ENCODE measurements at places on chromosomes 6 and 20.

DNA sequence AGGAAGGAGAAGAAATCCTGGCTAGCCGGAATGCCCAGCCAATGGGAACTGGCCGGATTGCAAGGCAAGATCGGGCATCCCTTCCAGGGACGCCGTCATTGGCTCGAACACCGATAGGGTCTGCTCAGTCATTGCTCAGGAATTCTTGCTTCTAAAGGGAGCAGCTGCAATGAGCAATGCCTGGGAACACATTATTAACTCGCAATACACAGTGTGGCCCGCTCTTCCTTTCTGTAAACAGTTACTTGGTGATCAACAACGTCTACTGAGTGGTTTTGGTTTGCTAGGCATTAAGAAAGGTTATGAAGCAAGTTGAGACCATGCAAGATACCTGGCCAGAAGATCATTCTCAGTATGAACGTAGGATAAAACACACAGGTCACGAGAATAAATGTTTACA lies 165.4 kb upstream of the CITED2 start:
- ATAC-seq = peak; percentile 87

DNA sequence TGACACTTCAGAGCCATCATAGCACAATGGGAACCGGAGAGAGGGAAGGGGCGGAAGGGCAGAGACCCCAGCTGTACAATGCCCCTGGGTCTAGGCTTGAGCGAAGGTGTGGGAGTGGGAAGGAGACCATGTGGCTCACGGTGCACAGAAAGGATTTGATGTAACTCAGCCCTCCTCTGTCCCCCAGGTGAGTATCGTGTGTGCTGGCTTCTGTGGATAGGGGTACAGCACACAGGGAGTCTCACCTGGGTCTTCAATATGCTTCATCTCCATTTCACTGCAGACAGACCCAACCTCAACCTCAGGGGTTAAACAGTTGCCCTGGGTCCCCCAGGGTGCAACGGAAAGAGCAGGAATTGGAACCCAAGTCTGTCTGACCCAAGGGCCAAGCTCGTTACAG lies 122.2 kb downstream of the CDH26 start:
- ATAC-seq = no peak

- ATAC-seq = no peak
Measured at GRCh38 chr6:82131441-82131840, 116.1 kb downstream of the IBTK start.

DNA sequence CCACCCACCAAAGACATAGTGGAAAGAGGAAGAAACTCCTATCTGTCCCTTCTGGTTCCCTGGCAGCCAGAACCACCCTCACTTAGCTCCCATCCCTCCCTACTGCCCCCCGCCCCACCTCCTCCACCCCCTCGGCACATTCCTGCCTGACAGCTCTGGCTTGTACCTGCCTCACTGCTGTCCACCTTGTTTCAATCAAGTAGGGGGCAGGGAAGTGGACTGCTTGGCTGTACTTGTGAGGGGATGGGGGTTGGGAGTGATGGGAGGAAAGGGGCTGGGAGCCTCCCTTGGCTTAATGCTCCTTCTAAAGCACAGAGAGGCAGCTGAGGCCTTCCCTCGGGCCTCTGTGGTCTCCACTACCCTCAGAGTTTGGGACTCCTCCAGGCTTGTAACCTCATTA lies 22.1 kb upstream of the ZNF76 start:
- no peak for ATAC-seq

DNA sequence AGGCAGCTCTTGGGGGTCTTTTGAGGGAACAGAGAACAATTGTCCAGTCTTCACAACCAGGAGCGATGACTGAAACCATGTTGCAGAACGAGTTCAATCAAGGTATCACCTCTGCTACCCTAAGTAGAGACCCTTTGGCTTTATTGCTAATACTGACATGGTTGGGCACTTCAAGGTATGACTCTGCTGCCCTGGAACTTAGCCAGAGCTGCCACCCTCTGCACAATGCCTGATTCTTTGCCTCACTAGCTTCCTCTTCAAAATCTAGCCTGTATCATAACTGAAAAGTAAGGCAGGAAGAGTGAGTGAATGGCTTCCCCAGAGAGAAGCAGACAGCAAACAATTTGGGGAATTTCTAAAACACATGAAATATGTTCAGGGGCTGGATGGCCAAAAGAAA lies 592.7 kb upstream of the NRSN1 start:
- ATAC-seq = no peak

GRCh38 chr20:23249541-23249940 lies 101.0 kb upstream of the NXT1 start:
- ATAC-seq = no peak

DNA sequence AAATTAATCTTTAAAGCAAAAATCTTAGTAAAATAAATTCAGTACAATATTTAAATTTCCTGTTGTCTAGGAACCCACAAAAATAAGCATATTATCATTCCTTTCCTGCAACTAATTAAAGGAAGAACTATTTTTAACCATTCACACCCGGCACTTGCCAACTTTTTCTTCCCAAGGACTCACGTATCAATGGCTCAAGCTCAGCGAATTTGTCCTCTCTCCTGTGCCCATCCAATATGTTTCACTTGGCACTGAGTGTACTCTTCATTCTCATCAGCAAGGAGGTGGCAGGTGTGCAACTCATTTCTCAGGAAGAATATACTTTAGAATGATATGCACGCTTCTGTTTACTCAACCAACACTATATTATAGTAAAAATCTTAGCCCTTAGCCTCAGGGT lies 419.4 kb downstream of the C6orf118 start:
- no peak for ATAC-seq

- ATAC-seq = no peak
Measured at GRCh38 chr6:50820869-50821264, 2.2 kb downstream of the TFAP2B start.

DNA sequence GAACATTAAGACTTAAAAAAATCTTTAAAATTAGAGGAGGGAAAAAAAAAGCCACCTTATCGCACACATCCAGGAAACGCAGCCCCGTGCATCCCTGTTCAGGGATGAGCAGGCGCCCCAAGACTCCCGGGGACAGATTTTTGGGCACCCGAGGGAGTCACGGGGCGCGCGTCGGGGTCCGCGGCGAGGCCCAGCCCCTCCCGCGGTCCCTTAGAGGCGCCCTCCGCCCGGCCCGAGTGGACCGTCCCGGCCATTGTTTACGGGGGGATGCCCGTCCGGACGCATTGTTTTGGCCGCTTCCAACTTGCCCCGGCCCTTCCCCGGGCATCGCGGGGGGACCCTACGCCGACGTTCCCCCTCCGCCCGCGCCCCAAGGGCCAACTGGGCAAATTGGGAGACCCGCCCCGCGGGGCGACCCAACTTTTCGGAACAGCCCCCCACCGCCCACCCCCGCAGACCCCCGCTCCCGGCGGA lies 610 bp downstream of the ZNF217 start:
- ATAC-seq = no peak

DNA sequence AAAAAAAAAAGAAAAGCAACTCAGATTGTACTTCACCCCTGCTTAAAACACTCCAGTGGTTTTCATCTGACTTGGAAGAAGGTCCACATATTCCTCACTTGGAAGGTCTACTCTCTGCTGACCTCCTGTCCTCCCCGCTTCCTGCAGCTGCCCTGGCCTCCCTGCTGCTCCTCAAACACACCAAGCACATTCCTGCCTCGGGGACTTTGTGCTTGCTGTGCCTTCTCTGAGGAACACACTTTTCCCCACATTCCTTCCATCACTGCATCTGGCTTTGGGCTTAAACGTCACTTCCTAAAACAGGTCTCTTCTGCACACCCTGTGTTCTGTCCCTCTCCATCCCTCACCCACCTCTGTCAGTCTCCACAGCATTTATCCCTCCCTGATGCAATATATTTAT lies 4.9 kb upstream of the PDYN start:
- ATAC-seq = no peak

DNA sequence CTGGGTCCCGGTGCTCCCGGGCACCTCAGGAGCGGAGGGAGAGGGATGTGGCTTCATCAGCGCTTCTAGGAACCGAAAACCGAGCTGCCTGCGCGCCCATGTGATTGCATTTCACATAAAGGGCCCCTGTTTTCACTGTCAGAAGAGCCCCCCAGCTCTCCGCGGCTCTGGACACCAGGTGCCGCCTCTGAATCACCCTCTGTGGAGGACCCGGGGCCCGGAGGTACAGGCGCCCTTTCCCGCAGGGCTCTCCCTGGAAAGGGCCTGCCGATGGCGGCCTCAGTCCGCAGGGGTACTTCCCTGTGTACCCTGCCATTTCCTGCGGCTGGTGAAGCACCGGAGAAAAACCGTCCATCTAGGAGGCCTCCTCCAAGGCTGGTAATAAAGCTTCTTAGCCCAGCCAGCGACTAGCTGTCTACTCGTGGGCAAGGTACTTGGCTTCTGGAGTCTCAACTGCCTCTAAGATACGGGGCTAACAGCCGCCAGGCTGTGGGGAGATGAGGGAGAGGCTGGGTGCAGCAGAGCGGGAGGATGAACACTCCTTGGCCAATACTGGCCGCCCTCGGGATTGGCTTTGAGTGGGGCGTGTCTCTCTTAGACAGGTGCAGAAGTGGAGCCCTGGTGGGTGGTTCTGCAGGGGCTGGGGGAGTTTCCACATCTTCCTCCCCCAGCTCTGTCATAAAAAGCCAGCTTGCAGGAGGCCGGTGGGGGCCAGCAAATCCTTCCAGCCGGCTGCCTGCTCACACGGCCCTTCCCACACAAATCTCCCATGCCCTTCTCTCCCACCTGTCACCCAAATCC lies 1.6 kb downstream of the PPP1R16B start:
- ATAC-seq = no peak

GRCh38 chr20:11080781-11081377 lies 407.1 kb upstream of the JAG1 start:
- no peak for ATAC-seq

- ATAC-seq = no peak
Measured at GRCh38 chr6:132698608-132699007, 15.2 kb downstream of the VNN1 start.

GRCh38 chr20:51236421-51236820 lies 213.5 kb upstream of the KCNG1 start:
- no peak for ATAC-seq

- peak; percentile 13 for ATAC-seq
Measured at GRCh38 chr6:116017546-116018295, 43.0 kb downstream of the FRK start.

DNA sequence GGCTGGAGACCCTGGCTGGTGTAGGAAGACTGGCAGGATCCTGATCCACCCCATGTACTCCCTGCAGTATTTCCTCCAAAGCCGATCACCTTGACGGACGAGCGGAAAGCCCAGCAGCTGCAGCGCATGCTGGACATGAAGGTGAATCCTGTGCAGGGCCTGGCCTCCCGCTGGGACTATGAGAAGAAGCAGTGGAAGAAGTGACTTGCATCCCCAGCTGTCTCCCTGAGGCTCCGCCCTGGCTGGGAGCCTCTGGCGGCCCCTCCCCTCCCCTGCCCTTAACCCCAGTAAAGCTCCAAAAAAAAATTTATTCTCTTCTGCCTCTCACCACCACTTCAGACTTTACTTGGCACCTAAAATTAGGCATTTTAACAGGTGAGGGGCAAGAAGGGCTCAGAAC lies 7.0 kb downstream of the COX4I2 start:
- ATAC-seq = no peak

DNA sequence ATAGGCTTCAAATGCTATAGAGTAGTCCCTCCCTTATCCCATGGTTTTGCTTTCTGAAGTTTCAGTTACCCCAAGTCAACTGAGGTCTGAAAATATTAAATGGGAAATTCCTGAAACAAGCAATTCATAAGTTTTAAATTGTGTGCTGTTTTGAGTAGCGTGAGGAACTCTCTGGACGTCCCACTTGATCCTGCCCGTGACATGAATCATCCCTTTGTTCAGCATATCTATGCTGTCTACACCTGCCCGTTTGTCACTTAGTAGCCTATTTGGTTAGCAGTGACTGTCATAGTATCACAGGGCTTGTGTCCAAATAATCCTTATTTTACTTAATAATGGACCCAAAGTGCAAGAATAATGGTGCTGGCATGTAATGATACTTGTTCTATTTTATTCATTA lies 5.0 kb downstream of the PCMT1 start:
- no peak for ATAC-seq

GRCh38 chr6:156783958-156784357 lies 6.8 kb downstream of the ARID1B start:
- no peak for ATAC-seq

DNA sequence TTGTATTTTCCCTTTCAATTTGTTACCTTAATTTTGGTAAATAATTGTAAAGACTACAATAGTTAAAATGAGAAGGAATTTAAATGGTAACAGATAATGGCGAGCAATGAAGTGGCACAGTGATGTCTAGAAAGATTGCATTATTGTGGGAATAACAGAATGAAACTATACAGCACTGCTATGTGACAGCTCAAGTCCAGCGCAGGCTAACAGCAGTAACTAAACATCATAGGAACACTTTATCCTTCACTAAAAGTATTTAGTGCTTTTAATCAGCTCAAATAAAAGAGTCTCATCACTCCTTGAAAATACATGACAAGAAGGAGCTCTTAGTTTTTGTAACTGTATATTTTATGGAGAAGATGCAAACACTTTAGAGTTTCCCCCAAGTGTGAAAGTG lies 190.8 kb downstream of the TENT5A start:
- no peak for ATAC-seq

- peak; percentile 46 for ATAC-seq
Measured at GRCh38 chr6:148388521-148388920, 45.9 kb downstream of the SASH1 start.

DNA sequence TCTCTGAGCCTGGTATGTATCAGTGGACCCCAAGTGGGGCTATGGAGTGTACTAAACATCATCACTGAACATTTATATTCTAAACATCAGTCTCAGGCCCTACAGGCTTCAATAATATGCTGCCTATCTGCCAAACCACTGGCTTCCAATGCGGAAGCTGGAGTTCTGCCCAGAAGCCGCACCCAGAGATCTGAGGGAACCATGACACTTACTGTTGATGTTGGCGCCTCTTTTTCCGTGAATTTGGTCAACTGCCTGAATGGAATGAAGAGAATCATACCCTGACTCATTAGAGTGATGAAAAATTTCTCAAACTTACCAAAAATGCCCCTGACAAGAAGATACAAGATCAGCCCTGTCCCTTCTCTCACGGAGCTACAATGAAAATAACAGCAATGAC lies 66.2 kb downstream of the SLC22A23 start:
- ATAC-seq = peak; percentile 60

- ATAC-seq = no peak
Measured at GRCh38 chr20:35002426-35003210, 47.0 kb downstream of the MYH7B start.

DNA sequence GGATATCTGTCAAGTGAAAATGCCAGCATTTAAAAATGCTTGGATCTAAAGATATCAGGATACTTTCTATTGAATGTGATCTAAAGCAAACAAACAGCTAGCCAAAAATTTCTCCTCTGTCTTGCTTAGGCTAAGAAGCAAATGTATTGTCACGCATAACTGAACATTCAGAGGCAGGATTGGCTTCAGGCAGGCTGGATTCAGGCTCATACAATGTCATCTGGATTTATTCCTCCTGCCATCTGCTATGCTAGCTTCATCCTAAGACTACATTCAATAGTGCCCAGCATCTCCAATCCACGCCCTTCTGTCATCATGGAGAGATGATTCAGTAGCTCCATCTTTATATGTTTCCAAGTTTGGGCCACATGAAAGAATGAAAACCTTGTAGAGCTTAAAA lies 27.1 kb downstream of the PFDN4 start:
- no peak for ATAC-seq

Measured in gastroesophageal sphincter (tissue), 4 donors.